ENCODE measurements at places on chromosomes 5 and 9. TPM values are rescaled to one million over a fixed set of nuclear protein-coding genes. Genes with fewer than 3 reads are reported as not detected.

GRCh38 chr9:79682076-79682736, 110.4 kb downstream of the TLE4 start:
- peak; percentile 51 for DNase-seq

GRCh38 chr9:16147726-16148125, 594.9 kb downstream of the CCDC171 start:
- DNase-seq: no peak

DNA sequence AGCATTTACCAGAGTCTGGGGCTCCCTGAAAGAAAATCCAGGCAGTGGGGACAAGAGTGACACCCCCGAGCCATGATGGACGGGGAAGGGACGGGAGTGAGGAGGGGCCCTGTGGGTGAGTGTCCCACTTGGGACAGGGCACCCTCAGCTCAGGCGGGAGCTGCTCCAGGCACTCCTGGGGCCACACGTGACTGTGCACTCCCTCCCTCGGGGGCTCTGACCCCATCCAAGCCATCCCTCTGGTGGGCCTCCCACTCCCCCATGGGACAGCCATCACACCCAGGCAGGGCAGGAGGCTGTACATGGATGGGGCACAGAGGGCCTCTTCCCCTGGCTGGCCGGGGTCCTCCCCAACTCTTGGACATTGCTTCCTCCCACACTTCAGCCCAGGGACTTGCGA, 3.0 kb upstream of the CARD9 start:
- DNase-seq: no peak

GRCh38 chr9:92986176-92987119, 39.1 kb downstream of the FGD3 start:
- DNase-seq: no peak

GRCh38 chr5:113017881-113018635, 41.5 kb downstream of the DCP2 start:
- DNase-seq: no peak

DNA sequence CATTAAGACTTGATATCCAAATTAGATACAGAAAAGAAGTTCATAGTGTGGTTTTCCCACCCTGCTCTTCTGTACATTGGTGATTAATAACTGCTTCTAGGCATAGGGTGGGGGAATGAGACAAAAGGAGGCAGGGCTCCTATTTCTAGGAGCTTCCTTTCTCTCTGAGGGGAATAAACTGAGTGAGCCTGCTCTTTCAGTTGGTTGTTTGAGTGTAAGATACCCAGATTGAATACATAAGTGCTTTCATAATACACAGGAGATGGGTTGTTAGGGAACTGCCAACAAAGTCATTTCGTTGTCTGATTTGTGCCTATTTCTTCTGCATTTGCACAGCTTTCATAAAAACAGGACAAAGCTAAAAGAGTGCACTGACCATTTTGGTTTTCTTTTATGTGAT, 48.9 kb upstream of the TTC23L start:
- no peak for DNase-seq

The PCA3 gene
- not detected for total RNA-seq

The CSNK1A1 gene
- 200 TPM for total RNA-seq

The HSPB3 gene
- total RNA-seq: not detected

The HBEGF gene
- total RNA-seq: 59.6 TPM

The WDR38 gene
- total RNA-seq: not detected

All from glomerular endothelial cell (primary cell).